ENCODE measurements at places on chromosomes 5 and 9.

GRCh38 chr5:41118177-41118576 is 47.0 kb upstream of the MROH2B start:
- no peak for DNase-seq

GRCh38 chr9:35609001-35609819 is 4.1 kb downstream of the TESK1 start:
- no peak for DNase-seq

DNA sequence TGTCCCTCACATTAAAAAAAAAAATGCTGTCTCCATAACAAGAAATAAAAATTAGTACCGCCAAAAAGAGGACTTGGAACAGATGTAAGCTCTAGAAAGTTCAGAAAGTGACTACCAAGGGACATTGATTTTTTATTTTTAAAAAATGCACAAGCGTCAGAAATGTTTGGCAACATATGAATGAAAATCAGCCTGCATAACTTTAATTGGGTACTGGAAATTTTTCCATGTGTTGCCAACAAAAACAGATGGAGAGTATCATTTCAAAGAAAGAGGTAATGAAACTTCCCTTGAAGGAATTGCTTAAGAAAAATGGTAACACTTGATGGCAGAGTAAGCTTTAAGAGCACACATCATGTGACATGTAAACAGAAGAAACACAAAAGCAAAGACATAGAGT is 47.2 kb downstream of the OR2K2 start:
- no peak for DNase-seq

DNA sequence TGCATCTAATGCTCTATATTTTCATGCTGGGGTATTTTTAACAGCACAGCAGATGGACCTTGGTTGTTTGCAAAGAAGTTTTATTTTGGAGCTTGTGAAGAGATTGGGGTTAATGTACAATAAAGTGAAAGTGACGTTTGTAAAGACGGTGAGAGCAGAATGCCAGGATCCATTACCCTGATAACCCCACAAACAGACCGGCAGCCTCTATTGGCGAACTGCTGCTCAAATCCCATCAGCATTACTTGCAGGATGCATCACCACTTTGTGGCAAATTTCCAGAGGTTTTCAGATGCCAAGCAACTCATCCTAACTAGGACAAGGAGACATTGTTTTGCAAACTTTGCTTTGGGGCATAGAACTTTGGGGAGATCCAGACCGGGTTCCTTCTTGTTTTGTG is 383.3 kb upstream of the ZNF462 start:
- DNase-seq, result no peak

GRCh38 chr9:138045541-138046490 is 168.2 kb downstream of the CACNA1B start:
- no peak for DNase-seq

- DNase-seq, result no peak
Measured at GRCh38 chr9:125739436-125739835, 7.7 kb upstream of the PBX3 start.

DNA sequence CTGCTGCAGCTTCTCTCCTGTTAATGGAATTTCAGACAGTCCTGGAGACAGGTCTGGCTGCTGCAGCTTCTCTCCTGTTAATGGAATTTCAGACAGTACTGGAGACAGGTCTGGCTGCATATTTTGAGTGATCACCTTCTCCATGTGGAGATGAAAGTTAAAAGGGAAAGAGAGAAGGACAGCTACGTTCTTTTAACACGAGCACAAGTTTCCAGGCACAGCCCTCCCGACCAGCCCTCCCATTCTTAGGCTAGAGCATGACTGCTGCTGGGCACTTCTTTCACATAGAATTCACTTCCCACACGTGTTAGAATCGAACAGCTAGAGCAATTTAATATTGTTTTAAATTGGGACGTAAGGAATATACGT is 133.3 kb upstream of the DMRT1 start:
- DNase-seq, result no peak

DNA sequence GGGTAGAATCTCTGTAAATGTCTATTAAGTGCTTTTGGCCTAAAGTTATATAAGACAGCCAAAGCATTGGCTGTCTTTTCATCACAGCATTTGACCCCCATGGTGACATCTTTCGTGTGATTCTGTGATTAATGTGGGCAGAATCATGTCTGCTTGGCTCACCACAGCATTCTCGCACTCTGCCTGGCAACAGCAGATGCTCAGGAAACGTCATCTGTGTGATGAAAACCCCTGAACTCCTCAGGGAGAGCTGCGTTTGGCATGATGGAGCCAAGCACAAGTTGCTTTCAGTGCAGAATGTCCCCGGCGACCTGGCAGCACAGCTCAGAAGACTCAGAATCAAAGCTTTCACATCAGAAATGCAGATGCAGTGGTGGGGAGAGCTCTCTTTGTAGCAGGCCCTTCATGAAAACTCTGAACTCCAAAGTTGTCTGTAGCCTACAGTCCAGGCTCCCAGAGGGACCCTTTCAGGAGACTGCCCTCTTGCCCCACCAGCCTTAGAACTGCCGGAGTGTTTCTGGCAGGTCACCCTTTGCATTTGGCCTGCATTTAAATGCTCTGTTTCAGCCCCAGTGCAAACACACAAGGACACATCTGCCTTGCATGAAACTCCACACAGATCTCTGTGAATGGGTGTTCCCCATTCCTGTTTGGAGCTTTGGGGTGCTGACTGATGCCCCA is 155.6 kb upstream of the PANK3 start:
- no peak for DNase-seq

GRCh38 chr9:92661743-92662142 is 8.2 kb downstream of the IPPK start:
- DNase-seq, result no peak

DNA sequence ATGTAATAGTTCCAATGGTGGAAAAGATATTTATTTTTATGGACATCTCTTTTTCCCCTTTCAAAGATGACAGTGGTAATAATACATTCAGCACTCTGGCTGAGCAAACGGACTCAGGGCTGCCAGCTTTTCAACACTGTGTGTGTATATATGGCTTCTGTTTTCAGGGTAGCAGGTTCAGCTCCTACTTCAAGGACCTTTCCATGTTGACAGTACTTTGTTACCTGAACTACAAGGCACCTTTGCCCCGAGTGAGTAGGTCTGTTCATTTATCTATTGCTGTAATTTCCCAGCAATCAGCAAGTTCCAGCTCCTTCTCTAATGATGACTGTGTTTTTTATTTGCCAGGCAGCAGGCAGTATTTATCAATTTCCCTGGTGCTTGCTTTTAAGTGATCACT is 387.4 kb upstream of the KIF2A start:
- no peak for DNase-seq

DNA sequence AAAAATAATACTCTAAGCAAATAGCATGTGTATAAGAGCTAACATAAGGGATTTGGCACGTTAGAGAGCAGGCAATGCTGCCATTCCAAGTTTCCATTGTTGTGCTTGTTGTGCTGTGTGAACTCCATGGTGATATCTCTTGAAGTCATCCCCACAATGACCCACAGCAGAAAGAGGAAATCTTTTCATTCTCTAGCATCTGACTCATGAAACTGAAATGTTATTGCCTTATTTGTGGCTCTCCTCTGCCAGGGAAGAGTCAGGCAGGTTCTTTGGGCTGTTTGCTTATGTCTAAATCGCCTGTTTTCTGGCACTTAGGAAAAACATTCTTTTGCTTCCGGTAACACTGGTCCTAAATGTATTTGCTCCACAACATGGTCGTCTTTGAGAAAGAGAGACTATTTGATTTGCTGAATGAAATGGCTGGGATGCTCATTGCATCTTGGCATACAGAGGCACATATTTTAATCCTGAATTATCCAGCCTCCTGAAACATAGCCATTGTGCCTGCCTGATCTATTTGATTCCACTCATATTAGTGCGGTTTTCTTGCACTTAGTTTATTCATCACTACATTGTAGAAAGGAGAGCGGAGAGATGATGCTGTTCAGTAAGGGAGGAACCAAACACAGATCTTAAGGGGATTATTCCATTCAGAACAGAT is 188.8 kb downstream of the CSNK1G3 start:
- no peak for DNase-seq

DNA sequence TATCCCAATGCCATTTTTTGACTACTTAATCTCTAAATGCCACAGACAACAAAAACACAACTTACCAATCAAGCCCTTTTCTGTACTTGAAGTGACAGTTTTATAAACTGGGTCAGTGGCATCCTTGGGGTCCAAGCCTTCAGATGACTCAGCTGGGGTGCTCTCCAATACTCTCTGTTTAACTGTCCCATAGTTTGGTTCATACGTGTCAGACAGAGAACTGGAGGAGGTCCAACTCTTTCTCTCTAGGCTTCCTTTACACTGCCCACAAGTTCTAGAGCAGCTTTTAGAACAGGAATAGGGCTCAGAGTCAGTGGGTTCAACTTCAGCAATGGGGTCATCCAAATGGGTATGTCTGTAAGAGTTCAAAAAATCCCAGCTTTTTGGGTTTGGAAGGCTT is 166.9 kb downstream of the CDC42SE2 start:
- DNase-seq, result no peak

GRCh38 chr5:172841256-172841655 is 7.2 kb downstream of the ERGIC1 start:
- DNase-seq, result no peak

GRCh38 chr9:115373000-115373709 is 255.2 kb upstream of the TNC start:
- DNase-seq, result no peak

DNA sequence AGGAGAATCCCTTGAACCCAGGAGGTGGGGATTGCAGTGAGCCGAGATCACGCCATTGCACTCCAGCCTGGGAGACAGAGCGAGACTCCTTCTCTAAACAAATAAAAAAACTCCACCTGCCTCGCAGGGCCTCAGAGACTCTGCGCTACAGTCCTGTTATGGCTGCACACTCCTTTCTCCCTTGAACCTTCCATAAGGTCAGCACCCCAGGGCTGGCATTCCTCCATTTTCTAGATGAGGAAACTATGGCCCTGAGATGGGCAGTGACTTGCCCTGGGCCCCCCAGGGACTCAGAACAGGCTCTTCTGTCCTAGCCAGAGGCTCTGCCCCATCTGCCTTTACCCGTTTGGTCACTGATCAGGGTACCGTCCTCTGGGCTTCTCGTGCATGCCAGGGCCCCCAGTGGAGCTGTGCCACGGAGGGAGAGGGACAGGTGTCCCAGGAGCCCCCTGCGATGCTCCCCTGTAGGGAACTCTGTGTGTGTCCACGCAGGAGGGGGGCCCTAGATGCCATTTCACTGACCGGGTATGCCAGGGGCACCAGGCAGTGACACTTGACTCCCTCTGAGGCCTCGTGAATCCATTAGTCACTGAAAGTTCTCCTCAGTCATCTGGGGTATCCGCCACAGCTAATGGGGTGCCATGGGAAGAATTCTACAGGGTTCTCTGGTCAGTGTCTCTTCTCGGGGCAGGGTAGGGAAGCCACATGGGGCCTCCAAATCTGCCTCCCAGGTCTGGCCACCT is 16.2 kb downstream of the RALGDS start:
- no peak for DNase-seq

DNA sequence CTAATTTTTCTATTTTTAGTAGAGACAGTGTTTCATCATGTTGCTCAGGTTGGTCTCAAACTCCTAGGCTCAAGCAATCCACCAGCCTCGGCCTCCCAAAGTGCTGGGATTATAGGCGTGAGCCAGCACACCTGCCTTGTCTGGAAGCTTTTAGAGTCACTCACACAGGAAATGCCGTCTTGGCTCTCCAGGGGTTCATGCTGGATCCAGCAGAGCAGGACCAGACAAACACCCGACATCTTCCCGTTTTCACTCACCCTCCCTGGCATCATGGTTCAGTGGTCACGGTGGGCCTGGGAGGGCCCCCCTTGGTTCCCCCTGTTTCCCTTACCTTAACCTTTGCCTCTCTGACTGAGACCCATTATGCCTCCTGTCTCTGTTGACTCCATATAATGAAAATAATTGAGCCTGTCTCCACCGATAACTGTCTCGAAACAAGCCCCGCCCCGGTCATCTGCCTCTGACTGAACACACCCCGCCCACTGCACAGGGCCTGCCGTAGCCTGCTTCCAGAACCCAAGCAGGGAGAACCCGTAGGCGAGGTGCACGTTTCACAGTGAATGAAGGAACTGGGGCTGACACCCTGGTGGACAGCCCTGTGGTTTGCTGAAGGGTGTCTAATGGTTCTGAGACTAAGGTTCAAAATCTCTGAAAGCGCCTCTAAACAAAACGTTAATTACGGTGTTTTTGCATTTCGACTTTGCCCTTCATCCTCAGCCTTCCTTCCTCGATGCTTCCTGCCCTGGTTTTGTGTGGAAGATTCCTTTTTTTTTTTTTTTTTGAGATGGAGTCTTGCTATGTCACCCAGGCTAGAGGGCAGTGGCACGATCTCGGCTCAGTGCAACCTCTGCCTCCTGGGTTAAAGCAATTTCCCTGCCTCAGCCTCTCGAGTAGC is 39.7 kb upstream of the SPRY4 start:
- no peak for DNase-seq

DNA sequence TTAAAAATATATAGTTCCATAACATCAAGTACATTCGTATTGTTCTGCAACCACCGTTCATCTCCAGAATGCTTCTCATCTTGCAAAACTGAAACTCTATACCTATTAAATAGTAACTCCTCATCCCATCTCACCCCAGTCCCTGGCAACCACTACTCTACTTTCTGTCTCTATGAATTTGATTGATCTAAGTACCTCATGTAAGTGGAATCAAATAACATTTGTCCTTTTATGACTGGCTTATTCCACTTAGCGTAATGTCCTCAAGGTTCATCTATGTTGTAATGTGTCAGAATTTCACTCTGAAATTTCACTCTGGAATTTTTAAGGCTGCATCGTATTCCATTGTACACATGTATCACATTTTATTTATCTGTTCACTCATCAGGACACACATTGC is 132.1 kb upstream of the RUSC2 start:
- no peak for DNase-seq

DNA sequence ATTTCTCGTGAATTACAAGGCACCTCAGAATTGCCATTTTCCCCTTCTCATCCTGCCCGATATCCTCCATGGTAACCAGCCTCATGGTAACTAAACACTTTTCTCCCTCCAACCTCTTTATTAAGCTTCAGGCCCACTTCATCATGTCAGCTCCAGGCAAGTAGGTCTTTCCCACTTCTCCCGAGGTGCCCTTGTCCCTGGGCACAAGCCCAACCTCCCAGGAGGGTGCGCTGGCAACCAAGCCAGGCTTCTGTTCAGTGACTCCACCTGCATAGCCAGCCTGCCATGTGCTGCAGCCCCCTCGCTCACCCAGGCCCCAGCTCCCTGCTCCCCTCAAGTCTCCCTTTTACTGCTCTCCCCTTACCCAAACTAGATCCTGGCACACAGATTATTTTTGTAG is 47.4 kb upstream of the AFAP1L1 start:
- no peak for DNase-seq

Measured in hippocampal formation (tissue), 2 donors.